ENCODE measurements at places on chromosomes 5 and 9.

- no peak for DNase-seq
Observed at GRCh38 chr9:137054932-137055384, 1.1 kb upstream of the ENTPD2 start.

DNA sequence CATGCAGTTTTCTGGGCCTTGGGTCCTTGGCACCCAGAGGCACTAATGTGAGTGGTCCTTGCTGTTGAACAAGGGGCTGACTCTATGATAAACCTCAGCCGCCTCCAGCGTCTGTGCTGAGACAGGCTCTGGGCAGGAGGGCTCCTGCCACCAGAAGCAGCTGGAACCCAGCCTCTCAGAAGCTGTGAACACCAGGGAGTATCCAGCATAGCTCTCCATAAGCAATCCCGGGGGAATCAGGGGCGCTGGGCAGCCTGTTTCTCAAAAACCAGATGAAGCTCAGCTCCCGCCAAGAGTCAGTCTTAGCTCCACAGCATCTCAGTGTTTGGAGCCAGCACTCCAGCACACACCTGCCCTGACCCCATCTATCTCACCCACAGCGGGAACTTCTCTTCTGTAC is 170.2 kb downstream of the HSPA4 start:
- no peak for DNase-seq

GRCh38 chr9:18692268-18692667 is 218.3 kb downstream of the ADAMTSL1 start:
- DNase-seq, result no peak

- no peak for DNase-seq
Observed at GRCh38 chr5:55406292-55406691, 98.5 kb downstream of the MTREX start.

GRCh38 chr5:34889394-34889793 is 25.9 kb downstream of the RAD1 start:
- no peak for DNase-seq

- DNase-seq, result no peak
Observed at GRCh38 chr5:95619514-95620029, 315 bp upstream of the GPR150 start.

DNA sequence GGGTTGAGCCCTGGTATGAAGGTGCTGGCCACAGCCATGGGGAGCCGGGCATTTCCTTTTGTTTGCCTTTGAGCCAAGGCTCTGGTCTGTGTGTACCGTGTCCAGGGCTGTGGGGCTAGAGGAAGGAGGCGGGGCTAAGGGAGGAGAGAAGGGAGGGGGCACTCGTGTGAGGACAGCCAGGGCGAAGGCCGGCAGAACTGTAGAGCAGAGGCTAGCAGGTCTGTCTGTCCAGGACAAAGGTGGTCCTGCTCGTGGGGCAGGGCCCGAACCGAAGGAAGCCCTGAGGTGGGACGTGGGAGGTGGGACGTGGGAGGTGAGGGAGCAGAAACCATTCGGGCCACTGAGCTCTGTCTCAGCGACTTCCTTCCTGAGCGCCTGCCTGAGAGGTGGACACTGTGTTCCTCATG is 41.3 kb upstream of the TESK1 start:
- DNase-seq, result no peak

DNA sequence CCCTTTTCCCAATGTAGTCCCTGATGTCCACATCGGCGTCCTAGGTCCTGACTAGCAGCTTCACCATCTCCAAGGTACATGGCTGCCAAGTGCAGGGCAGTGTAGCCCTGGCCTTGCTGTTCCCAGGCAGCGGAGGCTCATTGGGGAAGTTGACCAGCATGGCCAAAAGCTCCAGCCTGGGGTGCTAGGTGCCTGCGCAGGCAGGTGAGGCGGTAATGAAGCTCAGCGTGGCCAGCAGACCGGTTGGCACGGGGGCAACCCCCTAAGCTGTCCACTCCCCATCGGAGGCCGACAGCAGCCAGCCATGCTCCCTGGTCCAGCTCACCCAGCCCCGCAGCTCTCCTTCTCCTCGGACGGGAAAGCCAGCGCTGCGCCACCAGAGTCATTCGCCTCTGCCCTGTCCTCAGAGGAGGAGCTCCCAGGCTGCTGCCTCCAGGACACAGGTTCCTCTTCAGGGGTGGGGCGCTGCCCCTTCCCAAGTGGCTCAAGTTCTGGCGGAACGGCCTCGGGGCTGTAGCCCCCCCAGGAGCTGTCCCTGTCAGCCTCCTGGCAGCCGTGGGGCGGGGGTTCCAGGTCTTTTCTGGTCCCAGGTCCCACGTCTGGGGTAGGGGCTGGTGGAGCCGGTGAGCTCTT is 1218.2 kb downstream of the FOXD4L5 start:
- DNase-seq, result no peak

- no peak for DNase-seq
Observed at GRCh38 chr5:139639619-139640380, 8.3 kb upstream of the CXXC5 start.

DNA sequence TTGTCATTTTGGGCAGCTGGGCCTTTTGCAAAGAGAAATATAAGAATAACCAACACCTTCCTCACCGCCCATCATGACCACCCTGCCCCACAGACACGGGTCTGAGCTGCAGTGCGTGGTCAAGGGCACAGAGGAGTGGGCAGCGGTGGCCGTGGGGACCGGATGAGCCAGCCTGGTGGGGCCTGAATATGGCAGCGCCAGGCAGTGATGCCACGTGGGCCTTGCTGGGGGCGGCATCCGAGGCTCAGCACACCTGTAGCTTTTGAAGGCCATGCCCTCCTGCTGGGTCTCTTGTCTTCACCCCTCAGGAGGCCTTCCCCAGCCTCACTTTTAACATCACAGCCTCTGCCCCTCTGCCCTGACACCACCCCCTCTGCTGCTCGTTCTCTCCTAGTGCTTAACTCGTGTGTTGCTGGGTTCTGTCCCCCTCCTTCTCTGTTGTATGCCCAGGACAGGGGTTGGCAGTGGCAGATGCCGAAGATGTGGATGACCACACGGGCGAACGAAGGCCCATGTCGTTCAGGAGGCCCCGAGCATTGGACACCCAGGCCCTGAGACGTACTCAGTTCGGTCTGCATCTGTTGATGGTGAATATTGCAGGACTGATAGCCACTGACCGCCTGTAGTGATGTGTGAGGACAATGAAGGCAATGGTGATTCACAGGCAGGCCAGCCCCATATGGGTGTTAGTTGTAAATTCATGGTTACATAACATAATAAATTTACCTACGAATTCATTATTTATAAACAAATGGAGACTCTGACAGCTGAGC is 46.0 kb downstream of the AHRR start:
- DNase-seq, result no peak

DNA sequence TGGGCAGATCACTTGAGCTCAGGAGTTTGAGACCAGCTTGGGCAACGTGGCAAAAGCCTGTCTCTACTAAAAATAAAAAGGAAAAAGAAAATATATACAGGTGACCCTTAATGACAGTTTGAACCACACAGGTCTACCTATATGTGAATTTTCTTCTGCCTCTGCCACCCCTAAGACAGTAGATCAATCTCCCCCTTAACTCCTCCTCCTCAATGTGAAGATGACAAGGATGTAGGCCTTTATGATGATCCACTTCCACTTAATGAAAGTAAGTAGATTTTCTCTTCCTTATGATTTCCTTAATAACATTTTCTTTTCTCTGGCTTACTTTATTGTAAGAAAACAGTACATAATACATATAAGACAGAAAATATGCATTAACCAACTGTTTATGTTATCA is 3.4 kb downstream of the AKNA start:
- DNase-seq, result no peak

GRCh38 chr9:130480673-130481072 is 35.9 kb downstream of the ASS1 start:
- DNase-seq, result no peak

- no peak for DNase-seq
Observed at GRCh38 chr5:172437445-172438318, 16.6 kb downstream of the SH3PXD2B start.

DNA sequence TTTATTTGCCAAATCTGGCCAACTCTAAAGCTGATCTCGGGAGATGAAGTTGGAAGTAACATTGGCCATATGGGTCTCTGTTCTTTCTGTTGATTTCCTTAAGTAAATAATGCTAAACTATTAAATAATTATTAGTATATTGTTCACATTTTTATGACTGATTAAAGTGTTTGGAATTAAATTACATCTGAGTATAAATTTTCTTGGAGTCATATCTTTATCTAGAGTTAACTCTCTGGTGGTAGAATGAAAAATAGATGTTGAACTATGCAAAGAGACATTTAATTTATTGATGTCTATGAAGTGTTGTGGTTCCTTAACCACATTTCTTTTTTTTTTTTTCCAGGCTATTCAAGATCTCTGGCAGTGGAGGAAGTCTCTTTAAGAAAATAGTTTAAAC is 9.3 kb upstream of the FGF18 start:
- no peak for DNase-seq

DNA sequence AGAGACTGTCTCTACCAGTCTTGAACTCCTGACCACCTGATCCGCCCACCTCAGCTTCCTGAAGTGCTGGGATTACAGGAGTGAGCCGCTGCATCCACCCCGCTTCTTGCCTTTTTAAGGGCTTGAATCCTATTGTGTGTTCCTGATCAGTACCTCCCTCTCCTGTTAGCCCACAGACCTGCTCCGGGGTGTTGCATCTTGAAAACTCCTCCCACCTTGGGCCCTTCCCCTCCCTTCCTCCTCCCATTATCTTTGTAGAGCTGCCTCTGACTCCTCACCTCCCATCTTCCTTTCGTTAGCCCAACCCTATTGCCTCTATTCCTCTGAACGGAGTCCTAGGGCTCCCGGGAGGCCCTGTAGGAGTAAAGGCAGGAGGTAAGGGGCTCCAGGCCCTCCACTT is 48.5 kb upstream of the NEK6 start:
- DNase-seq, result no peak

DNA sequence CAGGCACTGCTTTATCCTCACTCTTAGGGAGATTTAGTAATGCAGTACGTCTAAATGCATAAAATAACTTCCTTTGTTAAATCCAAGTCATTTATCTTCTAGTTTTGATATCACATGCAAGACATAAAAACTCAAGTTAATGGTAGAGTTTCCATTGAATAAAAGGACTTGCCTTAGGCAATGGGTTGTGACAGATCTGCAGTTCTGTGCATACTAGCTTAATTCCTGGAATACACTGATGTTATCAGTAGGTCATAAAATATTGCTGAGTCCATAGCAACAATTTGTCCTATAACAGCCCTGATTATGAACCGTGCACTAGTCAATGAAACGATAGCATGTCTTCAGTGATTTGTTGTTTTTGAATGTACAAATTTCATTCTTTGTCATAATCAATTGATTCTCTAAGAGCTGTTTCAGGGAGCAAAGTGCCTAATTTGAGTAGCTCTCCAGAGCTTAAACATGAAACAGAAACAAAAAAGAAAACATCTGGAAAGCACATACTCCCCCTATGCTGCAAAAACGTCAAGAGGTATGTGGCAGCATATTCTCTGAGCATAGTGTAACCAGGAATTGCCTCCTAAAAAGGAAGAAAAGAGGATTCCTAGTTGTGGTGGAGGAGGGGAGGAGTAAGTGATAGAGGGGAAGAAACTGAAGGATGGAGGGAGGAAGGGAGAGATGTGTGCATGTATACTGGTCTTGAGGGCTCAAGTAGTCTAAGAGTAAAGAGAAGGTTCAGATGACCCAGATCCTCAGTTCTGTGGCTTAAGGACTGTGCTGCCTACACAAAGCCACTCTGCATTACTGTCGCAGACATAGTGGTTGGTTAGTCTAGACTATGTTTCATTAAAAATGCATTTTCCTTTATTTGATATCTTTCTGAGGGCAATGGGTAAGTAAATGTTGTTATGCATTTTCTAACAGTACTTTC is 589.2 kb downstream of the PRR16 start:
- no peak for DNase-seq

- no peak for DNase-seq
Observed at GRCh38 chr5:101897914-101898313, 398.2 kb downstream of the SLCO4C1 start.

DNA sequence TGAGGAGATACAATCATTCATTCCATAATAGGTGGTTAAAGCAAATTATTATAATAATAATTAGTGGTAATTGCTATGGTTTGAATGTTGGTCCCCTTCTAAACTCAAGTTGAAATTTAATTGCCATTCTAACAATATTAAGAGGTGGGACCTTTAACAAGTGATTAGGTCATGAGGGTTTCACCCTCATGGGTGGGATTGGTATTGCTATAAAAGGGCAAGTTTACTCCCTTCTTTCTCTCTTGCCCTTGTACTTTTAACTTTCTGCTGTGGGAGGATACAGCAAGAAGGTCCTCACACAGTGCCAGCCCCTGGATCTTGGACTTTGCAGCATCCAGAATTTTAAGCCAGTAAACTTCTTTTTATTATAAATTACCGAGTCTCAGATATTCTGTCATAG is 101.9 kb upstream of the PARP8 start:
- DNase-seq, result no peak

GRCh38 chr9:3477236-3477834 is 48.5 kb downstream of the RFX3 start:
- no peak for DNase-seq

GRCh38 chr5:63572740-63573139 is 389.5 kb downstream of the HTR1A start:
- no peak for DNase-seq

DNA sequence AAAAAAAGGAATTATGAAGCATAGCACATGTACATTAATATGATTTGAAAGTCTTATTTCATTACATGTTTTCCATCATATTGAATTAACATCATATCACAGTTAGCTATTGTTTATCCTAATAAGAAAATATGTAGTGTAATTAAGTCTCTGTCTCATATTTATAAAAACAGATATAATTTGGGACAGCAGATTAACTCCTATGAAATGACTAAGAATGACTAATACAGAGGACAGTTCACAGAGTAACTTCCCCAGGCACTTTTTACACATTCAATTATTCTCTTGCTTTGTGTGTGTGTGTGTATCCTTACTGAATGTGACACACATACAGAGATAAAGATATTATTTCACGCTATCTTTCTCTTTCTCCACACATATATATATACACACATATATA is 2400.9 kb upstream of the C9orf72 start:
- no peak for DNase-seq

GRCh38 chr9:83934569-83935275 is 13.5 kb upstream of the KIF27 start:
- DNase-seq, result peak; percentile 80

GRCh38 chr5:78492650-78493049 is 132.2 kb downstream of the SCAMP1 start:
- no peak for DNase-seq

DNA sequence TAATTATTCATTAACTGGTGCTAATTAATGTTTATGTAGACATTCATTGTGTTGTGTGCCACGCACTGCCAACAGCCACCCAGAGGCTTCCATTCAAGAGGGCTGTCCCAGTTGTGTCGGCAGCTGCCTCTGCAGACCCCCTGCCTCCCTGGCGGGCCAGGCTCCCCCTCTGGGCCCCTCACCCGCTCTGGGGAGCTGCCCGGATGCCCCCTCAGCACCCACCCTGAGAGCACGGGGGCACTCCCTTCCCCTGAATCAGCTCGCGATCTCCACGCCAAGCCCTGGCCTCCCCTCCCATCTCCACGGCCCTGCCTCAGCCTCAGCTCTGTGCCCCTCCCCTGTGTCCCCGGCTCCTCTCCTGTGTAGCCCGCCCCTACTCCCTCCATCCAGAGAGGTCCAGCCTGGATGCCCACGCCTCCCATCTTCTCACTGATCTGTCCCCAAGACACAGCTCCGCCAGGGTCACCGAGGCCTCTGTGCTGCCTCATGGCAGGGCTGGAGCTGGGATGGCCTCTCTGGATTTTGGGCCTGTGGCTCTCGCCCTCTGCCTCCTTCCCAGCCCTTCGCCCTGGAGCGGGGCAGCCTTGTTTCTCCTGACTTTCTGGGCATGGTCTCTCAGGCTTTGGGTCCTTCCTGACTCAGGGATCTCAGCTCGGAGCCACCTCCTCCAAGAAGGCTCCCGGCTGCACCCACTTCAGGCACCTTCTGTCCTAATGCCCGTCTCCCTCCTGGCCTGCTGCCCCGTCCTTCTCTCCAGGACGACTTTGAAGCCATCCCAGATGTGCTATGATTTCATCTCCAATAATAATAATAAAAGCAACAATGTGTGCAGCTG is 16.0 kb upstream of the SLC9A3 start:
- no peak for DNase-seq
